ENCODE measurements at places on chromosomes 3 and 15.

GRCh38 chr15:44712346-44713005 is 1.2 kb downstream of the B2M start:
- DNase-seq = peak; percentile 60

GRCh38 chr3:29011966-29012365 is 268.9 kb upstream of the RBMS3 start:
- DNase-seq = no peak

DNA sequence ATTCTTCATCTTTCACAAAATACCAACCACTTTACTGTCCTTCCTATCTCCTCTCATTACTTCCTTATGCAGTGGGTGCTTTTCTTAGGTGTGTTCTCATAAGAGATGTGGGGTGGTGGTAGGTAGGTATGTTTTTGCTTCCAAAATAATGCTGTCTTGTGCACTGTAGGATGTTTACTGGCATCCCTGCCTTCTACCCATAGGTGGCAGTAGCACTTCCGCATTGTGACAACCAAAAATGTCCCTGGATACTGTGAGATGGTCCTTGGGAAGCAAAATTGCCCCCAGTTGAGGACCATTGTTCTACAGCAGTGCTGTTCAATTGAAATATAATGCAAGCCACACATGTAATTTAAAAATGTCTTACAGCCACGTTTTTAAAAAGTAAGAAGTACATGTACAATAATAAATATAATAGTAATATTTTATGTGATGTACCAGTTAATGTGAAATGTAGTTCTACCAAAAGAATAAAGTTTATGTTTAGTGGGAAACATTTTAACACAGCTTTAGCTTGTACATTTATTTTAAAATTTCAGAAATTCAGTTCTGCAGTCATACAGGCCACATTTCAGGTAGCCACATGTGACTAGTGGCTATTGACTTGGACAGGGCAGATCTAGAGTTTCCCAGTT is 75.2 kb downstream of the NEO1 start:
- no peak for DNase-seq

GRCh38 chr3:40689837-40690236 is 165.1 kb downstream of the ZNF621 start:
- no peak for DNase-seq

DNA sequence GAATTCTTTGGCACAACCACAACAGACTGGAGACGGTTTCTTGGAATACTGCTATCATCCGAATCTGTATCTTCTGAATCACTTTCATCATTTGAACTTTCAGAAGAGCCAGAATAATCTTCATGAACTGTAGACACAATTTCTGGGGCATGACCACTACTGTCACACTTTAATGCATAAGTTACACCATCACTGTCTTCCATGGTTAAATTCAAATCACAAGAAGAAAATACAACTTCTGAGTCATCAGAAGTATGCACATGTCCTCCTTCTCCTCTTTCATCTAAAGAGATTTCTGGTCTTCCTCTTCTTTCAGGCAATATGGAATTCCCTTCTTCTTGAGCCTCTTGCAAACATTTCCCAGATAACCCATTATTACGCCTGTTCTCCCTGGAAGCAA is 42.5 kb downstream of the SETD2 start:
- no peak for DNase-seq

DNA sequence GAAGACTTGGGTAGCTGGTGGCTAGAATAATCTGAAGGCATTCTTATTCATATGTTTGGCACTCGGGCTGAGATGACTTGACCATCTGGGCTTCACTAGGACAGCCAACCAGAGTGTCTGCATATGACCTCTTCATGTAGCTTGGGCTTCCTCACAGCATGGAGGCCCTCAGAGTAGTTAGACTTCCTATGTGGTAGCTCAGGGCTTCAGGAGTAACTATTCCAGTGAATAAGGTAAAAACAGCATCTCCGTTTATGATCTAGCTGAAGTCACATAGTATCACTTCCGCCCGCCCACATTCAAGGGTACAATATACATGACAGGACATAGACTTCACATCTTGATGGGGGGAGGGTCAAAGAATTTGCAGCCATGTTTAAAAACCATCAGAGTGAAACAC is 18.9 kb upstream of the CMTM8 start:
- DNase-seq = no peak

All from stimulated activated CD4-positive, alpha-beta T cell treated with anti-CD3 and anti-CD28 coated beads, Interleukin-1b, Interleukin-23, amount 100 ng/mL, for 4 hours (primary cell).